ENCODE measurements at places on chromosomes 7 and 10.

GRCh38 chr10:49083261-49083660 lies 32.1 kb downstream of the VSTM4 start:
- DNase-seq, result no peak

DNA sequence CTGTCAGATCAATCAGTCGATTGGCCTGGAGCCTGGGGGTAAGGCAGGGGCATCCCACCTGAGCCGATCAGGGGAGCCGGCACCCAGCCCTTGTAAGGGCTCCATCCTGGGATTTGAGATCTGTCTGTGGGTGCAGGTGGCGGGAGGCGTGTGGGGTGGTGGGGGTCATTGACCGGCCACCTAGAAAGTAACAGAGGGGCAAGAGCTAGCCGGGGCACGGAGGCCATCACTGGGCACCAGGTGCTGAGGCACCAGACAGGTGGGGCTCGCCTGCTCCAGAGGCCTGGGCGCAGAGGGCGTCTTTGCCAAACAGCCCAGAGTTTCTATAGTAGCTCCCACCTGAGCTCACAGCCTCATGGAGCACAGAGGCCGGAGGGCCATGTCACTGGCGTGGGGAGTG lies 55.5 kb upstream of the ADGRA1 start:
- no peak for DNase-seq

DNA sequence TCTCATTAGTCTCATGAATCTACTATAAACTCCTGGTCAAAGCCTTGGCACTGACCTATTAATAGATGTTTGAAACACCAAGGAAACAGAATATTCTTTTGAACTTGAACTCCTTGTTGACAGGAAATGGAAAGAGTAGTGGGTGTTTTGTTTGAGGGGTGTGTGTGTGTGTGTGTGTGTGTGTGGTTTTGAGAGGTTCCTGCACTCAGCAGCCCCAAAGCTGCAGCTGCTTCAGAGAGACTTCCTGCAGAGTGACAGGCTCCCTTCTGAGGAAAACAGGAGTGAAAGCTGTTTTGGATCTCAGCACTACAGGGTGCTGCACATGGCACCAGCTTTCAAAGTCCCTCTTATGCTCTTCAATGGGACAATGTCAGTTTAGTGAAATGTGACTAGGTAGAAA lies 546.5 kb upstream of the STEAP1 start:
- DNase-seq, result no peak

DNA sequence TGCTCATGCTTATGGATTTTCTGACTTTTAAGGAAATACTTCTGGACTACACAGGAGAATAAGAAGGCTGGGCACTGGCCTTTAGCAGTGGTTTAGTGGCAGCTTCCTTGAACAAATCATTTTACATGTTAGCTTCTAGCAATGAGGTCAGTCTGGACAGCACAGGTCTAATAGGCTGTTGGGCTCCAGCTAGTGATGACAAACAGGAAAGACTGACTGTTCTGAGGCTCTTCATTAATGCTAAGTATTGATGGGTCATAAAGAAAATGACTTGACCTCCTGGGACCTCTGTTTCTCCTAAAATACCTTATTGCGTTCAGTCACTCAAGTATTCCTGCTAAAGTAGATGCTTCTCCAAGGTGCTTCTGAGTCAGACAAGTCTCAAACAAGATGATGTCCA lies 4.9 kb upstream of the RHOBTB1 start:
- DNase-seq, result no peak

- no peak for DNase-seq
These were observed 34.2 kb downstream of the ACTA2 start for GRCh38 chr10:88918191-88918905.

DNA sequence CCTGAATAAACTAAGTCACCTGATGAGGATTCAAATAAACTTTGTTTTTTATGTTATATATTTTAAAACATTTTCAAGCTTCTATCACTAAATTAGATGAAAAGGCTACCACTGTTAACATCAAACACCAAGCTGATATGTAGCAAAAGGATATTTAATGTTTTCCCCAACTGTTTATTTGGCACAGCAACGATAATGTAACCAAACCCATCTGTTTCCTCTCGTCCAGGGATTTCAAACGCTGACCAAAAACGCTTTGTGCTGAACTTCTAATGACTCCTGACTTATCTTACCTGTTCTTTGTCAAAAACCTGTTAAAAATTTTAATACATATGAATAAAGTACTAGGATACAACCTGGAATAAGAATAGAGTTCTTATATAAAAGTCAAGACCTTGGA lies 30.5 kb downstream of the DCLRE1A start:
- no peak for DNase-seq

DNA sequence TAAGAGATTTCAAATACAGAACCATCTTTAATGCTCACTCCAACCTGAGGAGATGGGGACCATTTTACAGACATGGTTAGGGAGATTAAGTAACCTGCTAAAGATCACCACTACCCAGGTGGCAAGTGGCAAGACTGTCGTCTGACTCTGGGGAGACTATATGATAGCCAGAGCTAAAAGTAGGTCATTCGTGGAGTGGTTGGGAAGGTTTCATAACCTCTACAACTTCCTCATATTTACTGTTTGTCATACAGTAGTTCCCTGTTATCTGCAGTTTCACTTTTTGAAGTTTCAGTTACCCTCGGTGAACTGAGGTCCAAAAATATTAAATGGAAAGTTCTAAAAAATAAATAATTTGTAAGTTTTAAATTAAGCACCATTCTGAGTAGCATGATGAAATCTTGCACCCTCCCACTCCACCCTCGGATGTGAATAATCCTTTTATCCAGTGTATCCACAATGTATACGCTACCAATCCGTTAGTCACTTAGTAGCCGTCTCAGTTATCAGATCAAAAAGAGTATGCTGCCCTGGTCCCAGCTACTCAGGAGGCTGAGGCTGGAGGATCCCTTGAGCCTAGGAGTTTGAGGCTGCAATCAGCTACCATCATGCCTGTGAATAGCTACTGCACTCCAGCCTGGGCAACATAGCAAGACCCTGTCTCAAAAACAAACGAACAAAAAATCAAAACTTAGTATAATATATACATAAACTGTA lies 14.9 kb upstream of the LGI1 start:
- no peak for DNase-seq

DNA sequence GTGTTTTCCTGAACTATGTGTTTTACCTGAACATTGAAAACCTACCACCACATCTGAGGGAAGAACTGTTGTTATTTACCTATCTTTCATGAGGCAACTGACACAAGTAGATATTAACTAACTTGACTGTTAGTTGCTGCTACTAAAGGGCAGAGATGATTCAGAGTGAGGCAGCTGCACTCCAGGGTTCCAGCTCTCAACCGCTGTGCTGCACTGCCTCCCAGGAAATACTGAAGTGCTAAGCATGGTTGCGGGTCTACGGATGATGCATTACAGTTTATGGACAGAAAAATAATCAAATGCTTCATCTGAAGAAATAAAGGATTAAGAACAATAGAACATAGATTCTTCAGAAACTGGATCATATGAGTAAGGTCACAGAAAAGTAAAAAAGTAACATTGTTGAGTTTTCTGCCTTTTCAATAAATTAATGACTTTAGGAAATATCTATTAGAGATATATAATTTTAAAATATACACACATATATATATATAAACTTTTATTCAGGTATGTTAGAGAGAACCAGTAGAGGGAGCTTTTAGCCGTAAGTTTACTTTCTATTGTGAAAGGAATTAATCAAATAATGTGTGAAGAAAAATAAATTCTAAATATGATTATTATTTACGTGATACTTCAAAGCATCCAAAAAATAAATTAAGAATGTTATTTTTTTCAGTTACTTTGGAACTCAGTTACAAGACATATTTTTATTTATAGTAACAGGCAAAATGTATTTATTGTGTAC lies 620.0 kb downstream of the CNTNAP2 start:
- DNase-seq, result no peak

GRCh38 chr7:77252506-77252905 lies 52.9 kb upstream of the FGL2 start:
- no peak for DNase-seq

DNA sequence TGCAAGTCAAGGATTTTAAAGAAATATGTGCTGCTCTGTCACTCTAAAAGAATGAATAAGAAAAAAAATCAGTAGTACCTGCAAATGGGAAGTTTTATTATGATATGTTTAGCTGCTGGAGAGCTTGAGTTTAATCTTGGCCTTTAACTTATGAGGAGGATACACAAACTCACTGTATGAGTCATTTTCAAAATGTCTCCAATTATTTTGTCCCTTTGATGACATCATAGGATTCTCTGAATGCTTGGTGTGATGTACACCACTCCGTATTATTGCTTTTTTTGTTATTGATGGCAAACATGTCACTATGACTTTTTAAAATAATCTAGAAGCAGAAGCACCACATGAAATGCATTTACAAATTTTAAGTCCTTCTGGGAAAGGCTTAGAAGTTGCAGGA lies 125.8 kb downstream of the RALA start:
- DNase-seq, result peak; percentile 78

DNA sequence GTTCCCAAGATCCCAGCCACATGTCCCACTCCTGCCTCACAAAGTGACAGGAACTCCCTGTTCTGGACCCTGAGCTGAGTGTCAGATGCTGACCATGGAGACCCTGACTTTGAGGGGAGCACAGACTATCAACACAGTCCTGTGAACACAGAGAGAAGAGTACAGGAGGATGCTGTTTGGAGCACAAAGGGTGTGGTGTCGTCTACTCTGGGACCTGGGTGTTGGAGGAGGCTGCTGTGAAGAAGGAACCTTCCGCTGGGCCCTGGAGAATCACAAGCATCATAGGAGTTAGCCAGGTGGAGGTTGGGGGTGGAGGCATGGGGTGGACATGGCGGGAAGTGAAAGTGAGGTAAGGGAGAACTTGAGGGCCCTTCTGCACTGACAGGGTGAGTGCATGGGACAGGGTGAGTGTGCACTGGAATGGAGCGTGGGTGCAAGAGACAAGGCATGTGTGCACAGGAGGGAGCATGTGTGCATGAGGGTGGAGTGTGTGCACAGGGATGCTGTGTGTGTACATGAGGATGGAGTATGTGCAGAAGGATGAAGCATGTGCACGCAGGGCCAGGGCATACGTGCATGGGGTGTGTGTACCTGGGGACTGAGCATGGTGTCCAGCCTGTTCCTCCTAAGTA lies 70.7 kb upstream of the ANTXRL start:
- DNase-seq, result no peak

- no peak for DNase-seq
These were observed 62.5 kb upstream of the RAPGEF5 start for GRCh38 chr7:22419488-22419887.

DNA sequence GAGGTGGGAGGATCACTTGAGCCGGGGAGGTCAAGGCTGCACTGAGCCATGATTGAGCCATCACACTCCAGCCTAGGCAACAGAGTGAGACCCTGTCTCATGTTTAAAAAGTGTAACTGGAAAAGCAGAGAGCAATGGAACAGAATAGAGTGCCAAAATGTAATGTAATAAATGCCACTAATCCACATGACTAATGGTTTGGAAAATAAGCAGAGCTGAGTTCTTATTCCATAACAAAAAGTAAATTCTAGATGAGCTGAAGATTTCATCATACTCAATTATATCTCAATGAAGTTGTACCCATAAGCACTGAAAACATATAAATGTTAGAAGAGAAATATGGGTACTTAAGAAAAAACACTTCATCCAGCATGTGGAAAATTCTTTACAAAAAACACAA lies 132.6 kb downstream of the USP6NL start:
- no peak for DNase-seq

- no peak for DNase-seq
These were observed 333.9 kb downstream of the ADRA2A start for GRCh38 chr10:111410740-111411139.

- no peak for DNase-seq
These were observed 47.6 kb downstream of the UNC5B start for GRCh38 chr10:71259815-71260501.

- peak; percentile 46 for DNase-seq
These were observed 2.8 kb downstream of the TET1 start for GRCh38 chr10:68562661-68563570.

- no peak for DNase-seq
These were observed 6.9 kb upstream of the GSTO2 start for GRCh38 chr10:104262055-104262454.

DNA sequence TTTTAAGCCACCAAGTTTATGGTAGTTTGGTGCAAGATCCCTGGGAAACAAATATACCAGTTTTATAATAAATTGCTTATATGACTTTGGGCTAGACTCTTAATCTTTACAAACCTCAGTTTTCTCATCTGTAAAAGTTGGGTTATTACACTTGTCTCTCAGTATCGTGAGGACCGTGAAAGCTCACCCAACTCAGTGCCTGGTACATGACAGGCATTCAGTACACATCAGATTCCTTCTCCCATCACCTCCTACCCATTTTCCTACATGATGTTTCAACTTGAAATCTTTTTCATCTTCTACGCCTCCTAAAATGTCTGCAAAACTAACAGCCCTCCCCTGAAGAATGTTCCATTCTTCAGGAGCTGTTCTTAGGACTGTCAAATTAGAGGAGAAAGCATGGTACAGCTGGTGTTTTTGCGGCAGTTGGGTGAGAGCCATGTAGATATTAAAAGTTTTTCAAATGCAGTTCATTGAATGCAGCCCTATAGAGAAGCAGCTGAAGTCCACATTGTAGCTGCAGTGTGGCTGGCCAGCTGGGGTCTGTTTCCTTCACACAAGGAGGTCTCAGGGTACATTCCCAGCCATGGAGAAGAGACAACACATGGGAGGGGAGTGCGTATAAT lies 812.8 kb downstream of the LRMDA start:
- DNase-seq, result no peak

- no peak for DNase-seq
These were observed 550 bp upstream of the CREM start for GRCh38 chr10:35126062-35126529.

Data from HFFc6 (cell line).